ENCODE measurements at places on chromosomes 3 and 15.

DNA sequence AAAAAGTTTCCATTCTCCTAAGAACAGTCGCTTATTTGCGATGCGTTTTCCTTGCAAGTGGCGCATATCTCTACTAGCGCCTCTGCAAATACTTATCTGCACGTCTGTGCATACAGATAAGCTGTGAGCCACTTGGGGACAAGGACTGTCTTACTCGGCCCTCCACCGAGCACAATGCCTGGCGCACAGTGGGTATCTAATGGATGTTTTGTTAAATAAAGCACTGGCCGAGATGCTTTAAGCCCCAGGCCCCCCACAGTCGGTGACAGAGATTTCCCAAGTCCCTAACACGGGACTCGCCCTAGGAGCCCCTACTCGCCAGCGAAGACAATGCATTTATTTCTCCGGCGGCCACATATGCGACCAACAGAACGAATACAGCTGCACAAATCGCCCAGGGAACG, 503 bp downstream of the HLTF start:
- peak; percentile 13 for DNase-seq

DNA sequence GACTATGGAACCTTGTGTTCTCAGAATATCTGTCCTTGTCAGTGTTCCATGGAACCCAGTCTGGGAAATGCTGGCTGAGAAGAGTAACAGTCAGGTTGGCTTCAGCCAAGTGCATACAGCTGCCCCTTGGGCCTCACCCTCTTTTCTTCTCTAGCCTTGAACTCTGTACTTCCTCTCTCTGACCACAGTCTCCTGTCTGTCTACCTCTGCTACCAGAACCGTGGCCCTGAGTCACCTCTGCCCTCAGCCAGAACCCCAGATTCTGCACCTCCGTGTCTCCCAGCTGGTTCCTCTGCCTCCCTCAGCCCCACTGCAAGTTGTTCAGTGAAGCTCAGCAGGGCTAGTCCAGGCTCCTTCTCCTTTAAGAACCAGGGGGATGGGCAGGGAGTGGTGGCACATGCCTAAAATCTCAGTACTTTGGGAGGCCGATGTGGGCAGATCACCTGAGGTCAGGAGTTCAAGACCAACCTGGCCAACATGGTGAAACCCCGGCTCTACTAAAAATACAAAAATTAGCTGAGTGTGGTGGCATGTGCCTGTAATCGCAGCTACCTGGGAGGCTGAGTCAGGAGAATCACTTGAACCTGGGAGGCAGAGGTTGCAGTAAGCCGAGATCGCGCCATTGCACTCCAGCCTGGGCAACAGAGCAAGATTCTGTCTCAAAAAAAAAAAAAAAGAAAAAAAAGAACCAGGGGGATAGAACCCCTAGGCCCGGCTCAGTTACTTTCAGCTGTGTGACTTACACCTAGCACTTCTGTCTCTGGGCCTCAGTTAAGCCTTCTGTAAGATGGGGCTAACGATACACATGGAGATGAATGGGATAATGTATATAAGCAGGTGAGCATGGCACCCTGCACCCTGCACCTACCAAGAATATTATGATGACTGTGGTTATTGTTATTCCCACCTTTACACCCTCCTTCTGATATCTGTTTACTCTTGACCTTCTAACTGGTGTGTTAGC, 24.3 kb upstream of the TATDN2 start:
- no peak for DNase-seq

DNA sequence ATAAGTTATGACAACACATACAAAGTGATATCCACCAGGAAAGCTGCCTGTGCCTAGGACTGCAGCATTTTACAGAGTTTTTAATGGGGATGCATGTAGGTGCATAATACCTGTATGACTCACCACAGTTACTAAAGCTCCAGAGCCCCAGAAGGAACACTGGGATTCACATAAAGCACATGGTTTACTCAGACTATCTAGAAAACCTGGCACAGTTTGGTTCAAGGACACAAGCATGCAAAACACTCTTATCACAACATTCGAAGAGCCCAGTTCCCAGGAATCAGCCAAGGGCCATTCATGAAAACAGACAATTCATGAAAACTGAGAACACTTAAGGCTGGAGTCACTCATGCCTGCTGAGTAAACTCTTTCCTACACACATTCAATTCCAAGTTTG, 261.0 kb downstream of the PYDC2 start:
- DNase-seq, result no peak

DNA sequence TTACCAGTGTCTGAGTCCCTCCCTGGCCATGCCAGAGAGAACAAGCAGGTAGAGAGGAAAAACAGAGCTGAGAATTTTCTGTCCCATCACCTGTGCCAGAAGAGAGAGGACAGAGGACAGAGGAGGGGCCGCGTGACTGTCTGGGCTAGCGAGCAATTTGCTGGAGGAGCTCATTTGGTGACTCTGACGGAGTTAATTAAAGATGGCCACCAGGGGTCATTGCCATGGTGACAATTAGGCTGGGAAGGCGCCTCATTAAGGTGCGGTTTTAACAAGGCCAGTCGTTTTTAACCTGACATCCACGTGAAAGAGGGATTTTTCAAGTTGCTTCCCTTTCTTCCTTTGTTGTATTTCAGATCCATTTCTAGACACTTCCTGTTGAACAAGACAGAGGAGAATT, 72.4 kb downstream of the RHCG start:
- DNase-seq, result no peak

- no peak for DNase-seq
Measured at GRCh38 chr3:108845709-108846293, 23.2 kb downstream of the TRAT1 start.

- DNase-seq, result no peak
Measured at GRCh38 chr3:190542846-190543245, 29.0 kb downstream of the IL1RAP start.

DNA sequence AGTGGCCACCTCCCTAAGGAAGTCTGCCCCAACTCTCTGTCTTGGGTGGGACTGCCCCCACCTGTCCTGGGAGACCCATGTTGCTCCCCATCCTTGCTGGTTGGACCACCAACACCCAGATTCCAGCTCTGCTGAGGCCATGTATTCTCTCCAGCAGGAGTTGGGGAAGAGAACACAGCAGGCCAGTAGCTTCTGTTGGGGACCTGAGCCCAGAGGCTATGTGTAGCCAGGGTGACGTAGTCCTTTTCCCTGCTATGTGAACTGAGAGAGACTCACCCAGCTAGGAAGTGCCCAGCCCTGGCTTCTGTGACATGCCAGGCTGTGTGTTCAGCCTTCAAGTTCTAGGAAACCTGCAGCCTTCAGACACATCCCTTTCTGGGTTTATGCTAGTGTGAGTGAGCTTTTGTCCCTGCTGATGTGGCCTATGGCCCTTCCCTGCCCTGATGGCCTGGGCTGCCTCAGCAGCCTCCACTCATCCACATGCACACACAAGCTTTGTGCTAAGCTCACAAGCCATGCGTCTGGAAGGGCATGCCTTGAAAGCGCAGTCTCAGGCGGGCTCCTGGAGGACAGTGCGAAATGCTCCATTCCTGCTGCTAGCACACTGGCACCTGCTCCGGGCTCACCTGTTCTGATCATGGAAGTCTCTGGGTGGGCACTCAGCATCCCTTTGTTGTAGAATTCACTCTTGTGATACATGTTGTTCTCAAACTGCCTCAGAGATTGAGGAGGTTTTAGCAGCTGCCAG, 42.6 kb downstream of the KY start:
- DNase-seq, result no peak

DNA sequence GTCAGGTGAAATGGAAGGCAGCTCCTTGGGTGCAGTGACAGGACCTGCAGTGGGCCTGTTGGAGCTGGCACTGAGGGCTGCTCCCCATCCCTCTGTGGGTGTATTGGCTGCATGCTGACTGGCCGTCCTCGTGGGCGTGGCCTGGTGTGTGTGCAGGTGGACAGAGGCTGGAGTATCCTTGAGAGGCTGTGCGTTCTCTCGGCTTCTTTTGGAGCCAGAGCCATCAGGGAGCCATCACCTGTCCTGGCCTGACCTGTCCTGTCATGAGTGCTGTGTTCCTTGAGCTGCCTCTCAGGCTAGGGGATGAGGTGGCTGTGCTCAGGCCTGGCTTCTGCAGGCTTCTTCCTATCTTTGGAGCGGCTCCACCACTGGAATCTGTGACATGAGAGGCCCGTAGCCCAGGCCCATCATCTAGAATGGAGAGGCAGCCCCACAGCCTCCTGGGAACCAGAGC, 61.5 kb downstream of the APBA2 start:
- no peak for DNase-seq

- DNase-seq, result no peak
Measured at GRCh38 chr15:73560501-73561117, 72.6 kb downstream of the NPTN start.

GRCh38 chr15:86300390-86301125, 220.9 kb downstream of the AGBL1 start:
- no peak for DNase-seq

DNA sequence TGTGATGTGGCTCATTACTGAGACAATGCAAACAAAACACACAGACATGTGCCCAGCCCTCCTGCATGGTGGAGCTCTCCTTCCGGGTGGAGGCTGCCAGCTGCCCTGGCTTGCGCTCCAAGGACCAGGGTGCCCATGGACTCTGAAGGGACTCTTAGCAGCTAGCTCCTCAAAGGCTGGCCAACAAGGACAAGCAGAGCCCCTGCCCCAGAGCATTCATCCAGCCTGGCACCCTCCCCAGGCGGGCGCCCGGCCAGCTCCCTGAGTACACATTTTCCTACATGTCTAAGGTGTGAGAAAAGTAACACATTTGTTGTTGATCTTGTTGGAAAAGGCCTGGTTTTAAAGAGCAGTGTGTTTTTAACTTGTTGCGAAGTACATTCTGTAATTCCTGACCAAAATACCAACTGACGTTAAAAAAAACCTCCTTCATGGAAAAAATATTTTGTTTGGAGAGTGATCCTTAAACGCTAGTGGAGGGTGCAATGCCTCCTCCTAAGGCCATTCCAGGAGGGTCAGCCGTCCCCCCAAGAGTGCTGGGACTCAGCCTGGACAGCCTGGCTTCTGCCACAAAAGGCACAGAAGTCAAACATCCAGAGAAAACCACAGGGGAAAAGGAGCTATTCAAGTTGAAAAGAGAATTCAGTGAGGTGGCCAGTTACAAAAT, 86.9 kb downstream of the KLF15 start:
- DNase-seq, result no peak

DNA sequence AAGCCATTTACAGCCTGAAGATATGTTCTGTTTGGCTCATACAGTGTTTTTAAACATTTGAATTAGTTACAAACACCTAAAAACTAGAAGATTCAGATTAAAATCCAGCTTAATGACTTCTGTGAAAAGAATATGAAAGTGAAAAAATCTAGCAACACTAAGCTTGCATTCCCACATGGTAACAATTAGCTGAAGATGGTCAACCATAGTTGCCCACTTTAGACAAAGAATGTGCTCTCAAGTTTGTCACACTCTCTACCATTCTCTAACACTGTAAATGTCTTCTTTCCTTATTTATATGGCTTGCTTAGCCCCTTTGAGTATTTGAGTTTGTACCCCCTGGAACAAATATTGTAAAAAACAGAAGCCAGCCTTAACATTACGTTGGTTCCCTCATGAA, 32.7 kb downstream of the HDGFL3 start:
- no peak for DNase-seq

DNA sequence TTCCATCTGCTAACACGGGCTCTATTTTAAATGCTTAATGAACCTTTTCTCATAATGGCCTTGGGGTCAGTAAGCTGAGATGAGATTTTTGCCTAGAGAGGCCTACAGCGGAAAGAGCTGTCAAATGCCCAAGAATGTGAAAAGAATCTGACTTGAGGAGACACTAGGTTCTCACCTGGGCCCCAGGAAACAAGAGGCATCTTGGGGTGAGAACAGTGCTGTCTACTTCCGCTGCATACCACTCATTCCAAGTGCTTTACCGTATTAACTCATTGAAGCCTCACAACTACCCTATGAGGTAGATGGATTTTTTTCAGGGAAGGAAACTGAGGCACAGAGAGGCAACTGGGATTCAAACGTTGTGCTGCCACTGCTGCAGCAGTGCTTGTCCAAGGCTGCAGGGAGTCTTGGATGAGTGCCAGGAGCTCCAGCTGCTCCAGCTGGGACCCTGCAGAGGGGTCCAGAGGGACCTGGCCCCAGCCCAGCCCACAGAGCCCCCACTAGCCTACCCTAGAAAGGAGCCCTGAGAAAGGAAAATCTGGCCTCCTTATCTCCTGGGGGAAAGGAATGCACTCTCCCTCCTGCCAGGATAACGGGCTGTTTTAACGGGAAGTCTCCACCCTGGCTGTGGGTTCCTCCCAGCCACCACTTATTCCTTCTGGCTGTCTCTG, 68.4 kb downstream of the SLC12A8 start:
- no peak for DNase-seq

Measured in iPS DF 6.9 (cell line).